Cerebellum (tissue), 4 donors: ENCODE measurements at places on chromosomes 1 and 21. TPM values are rescaled to one million over a fixed set of nuclear protein-coding genes. Genes with fewer than 3 reads are reported as not detected.

DNA sequence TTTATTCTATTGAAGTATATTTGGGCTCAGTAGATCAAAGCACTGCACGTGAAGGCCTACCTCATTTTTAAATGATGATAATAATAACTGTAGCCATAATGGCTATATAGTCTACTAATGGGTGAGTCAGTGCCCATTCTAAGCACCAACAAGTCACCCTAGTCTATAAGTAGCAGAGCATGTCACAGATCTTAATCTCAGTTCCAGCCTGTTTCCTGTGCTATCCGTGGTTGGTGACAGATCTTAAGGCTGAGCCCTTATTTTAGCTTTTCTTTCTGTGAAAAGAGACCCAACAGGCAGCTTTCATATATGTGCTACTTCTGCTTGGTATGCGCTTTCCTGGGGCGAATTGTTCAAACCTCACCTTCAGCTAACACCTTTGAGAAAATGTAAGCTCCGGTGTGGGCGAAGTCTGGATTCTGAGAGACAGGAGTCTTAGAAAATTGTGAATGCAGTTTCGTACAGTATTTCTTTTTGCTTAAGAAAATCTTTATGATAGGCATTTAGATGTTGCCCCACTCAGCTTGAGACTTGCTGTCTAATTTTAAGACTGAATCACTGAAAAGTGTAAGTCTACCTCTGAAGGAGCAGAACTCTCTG is 59.6 kb downstream of the FMN2 start:
- no peak for DNase-seq

INKA2 gene
- total RNA-seq, result 15.9 TPM

GRCh38 chr1:193558491-193559028 is 372.1 kb upstream of the B3GALT2 start:
- no peak for DNase-seq

LAMC2 gene
- total RNA-seq, result 2.4 TPM

ACTN2 gene
- total RNA-seq, result 4.0 TPM

- DNase-seq, result no peak
These were observed 11.1 kb downstream of the PTPN14 start for GRCh38 chr1:214540324-214540723.

- no peak for DNase-seq
These were observed 4.9 kb upstream of the VCAM1 start for GRCh38 chr1:100714599-100714998.

FAM131C gene
- 1.8 TPM for total RNA-seq

DNA sequence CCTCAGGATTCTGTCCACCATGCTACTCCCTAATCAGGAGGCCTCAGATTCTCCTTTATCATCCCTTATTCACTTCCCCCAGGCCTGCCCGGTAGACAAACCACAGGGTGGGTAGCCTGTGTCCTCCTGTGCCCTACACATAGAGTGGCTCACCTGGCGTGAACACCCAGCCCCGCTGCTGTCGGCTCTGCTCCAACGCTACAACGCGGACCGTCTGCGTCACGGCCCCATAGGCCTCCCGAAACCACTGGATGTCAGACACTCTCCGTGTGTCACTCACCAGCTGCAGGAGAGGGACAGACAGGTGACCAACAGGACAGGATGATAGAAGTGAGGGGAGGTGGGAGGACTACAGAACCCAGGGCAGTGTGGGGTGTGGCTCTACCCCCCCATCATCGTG is 10.3 kb downstream of the PMVK start:
- DNase-seq, result no peak

DNA sequence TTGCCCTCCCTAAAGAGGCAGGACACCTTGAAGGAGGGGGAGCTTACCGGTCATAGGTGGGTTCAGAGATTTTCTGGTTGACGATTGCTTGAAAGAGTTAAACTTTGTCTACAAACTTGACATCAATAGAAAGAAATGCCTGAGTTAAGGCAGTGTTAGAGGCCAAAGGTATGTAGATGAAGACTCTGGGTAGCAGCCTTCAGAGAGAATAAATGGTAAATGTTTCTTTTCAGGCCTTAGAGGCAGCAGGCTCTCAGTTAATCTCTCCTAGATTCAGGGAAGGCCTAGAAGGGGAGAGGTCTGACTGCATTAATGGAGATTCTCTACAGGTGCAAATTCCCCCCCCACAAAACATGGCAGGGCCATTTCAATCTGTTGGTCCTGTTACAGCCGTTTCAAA is 27.7 kb downstream of the MX1 start:
- no peak for DNase-seq

- DNase-seq, result no peak
These were observed 20.0 kb downstream of the FUBP1 start for GRCh38 chr1:77958850-77959249.

GRCh38 chr1:40309374-40310128 is 7.5 kb downstream of the COL9A2 start:
- peak; percentile 56 for DNase-seq

ARMH1 gene
- total RNA-seq, result 5.2 TPM

- DNase-seq, result no peak
These were observed 96.1 kb upstream of the PRMT6 start for GRCh38 chr1:106960412-106960811.

RXFP4 gene
- not detected for total RNA-seq

GNG12 gene
- 27.4 TPM for total RNA-seq

RGS4 gene
- total RNA-seq, result 9.5 TPM

ADAMTS4 gene
- total RNA-seq, result 2.0 TPM

E2F2 gene
- total RNA-seq, result 3.1 TPM

DNA sequence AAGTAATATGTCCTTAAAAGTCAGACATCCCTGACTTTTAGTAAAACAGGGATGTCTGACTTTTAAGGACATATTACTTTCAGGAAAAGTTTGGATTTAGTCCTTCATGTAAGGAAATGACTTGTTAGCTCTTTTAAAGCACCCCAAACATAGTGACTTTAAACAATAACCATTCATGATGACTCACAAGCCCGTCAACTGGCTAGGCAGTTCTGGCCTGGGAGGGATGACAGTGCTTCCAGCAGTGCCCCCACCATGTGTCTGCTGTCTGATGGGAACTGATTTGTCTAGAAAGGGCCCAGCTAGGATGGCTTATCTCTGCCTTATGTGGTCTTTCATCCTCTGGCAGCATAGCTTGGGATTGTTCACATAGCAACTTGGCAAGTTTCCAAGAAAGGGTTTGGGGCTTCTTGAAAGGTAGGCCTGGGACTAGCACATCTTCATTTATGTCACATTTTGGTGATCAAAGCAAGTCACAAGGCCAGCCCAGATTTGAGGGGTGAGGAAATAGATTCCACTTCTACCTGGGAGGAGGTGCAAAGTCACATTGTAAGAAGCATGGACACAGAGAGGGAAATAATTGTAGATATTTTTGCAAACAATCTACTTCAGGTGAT is 143.5 kb downstream of the C1orf94 start:
- no peak for DNase-seq

FMO5 gene
- 1.5 TPM for total RNA-seq

DNA sequence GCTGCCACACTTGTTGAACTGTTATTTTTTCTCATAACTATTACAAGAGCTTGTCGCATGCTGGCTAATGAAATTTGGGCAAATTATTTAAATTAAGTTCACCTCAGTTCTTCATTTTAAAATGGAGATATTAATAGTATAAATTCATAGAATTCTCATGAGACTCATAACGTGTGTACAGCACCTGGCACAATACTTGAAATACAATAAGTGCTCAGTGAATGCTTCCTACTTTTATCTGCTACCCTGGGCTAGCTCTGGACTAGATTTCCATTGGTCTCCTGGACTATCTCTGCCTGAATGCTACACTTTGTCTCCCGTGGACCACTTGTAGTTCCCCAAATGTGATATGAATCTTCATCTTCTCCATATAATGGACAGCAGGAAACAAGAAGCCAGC is 919 bp downstream of the SLAMF6 start:
- DNase-seq, result no peak

DNA sequence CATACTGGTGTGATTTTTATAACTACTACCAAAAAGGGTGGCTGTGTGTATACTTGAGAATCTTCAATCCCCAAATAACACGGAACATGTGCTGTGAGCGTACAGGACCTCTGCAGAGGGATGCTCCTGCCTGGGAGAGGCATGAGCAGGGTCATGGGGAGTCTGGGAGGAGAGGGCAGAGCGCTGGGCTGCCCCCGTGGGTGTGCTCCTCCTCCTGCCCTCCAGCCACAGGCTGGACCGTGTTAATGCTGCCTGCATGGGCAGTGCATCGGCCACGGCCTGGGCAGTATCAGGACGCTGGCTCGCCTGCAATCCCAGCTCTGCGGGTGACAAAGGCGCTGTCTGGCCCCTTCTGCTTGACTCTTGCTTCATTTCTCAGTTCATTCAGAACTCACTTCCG is 6.2 kb downstream of the CEP104 start:
- DNase-seq, result no peak

- no peak for DNase-seq
These were observed 437.2 kb upstream of the DAB1 start for GRCh38 chr1:57860931-57861565.

DNA sequence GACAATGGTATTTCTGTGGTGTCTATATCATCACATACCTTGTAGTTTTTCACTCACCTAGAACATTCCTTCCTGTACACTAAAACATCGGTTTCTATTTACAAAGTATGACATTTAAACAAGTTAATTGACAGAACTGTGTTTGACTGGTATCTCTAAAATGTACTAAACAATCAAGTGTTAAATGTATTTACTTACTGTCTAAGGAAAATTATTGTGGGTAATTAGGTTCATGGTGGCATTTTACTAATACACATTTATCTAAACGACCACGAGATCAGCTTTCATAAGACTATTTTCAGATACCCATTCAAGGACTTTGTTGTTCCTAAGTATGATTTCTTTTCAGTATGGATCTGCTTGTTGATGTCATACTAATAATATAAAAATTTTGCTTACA is 115.2 kb downstream of the ADGRL2 start:
- DNase-seq, result no peak

DNA sequence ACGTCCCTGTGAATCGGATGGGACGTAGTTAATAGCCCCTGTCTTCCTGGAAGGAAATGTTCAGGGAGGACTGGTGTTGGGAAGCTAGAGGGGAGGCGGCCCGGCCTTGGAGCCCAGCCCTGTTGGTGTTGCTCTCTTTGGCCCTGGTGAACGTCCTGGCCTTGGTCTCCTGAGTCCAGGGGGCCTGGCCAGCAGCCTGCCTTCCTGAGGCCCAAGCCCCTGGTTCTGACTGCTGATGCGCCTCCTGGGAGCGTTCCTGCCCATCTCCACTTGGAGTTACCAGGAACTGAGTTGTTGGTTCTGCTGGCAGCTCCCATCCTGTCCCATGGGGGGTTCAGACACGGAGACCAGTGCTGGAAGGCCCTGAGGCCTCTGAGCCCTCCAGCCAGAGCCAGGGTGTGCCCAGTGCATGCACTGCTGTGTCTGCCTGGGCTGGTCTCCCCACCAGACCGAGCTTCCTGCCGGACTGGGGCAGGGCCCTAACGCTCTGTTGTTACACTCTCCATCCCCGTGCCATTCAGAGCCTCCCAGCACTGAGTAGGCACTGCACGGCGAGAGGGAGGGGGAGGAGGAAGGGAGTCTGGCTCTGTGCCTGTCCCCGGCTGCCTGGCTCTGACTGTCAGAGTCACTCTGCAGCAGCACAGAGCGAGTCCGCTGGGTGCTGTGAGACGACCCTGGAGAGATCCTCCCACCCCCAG is 382.5 kb upstream of the VAMP3 start:
- DNase-seq, result peak; percentile 71

DNA sequence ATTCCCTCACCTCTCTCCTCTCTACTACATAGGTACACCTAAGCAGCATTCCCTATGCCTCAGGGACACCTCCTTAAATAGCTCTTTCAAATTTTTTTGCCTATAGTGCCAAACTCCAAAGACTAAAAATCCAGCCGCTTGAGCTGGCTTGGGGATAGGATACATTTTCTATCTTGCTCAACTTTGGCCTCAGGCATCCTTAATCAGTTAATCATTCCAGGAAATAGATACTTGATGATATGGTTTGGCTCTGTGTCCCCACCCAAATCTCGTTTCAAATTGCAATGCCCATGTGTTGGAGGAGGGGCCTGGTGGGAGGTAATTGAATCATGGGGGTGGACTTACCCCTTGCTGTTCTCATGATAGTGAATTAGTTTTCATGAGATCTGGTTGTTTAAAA is 11.4 kb upstream of the PHGDH start:
- DNase-seq, result no peak

GRCh38 chr1:112800289-112800688 is 85.2 kb upstream of the PPM1J start:
- no peak for DNase-seq

DNA sequence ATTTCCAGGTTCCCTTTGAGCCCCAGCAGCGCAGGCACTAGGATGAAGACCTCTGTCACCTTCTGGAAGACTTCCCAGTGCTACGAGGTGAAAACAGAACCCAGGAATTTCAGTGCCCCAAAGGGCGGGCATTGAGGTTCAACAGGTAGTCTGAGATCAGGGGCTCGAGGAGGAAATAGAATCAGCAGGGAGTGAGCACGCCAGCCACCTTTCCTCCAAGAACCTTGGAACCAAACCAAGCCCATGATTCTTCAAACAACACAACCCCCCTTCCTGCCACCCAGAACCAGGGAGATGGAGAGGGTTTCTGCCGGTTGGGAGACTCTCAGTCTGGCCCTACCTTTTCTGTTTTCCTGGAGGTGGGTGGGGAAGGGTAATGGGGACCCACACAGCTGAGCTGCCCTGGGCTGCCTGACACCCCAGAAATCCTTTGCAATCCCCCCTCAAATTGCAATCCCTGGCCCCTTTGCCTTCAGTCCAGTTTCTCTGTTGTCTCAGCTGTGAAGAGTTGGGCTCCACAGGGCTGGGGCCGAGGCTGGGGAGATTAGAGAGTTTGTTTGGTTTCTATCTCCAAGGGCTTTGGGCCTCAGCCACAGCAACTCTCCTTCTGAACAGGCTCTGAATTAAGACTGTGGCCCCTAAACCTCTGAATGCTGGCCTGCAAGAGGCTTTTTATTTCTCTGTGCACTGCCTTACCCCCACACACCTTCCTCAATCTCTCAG is 11.9 kb downstream of the SLC41A1 start:
- no peak for DNase-seq

GRCh38 chr21:34276711-34277425 is 86.9 kb upstream of the KCNE2 start:
- DNase-seq, result no peak

- no peak for DNase-seq
These were observed 14.8 kb downstream of the FMOD start for GRCh38 chr1:203336097-203336496.

- DNase-seq, result no peak
These were observed 101.7 kb downstream of the HUNK start for GRCh38 chr21:31974454-31974985.

CFHR4 gene
- not detected for total RNA-seq
